Skeletal muscle cell (primary cell): ENCODE measurements at places on chromosomes 1 and 21.

- DNase-seq, result no peak
Measured at GRCh38 chr1:147760481-147761260, at the start of gene GJA5. Gene GJA5 (minus strand): TSS chr1:147760602. CDS start chr1:147759238, 1,364 bp downstream.

DNA sequence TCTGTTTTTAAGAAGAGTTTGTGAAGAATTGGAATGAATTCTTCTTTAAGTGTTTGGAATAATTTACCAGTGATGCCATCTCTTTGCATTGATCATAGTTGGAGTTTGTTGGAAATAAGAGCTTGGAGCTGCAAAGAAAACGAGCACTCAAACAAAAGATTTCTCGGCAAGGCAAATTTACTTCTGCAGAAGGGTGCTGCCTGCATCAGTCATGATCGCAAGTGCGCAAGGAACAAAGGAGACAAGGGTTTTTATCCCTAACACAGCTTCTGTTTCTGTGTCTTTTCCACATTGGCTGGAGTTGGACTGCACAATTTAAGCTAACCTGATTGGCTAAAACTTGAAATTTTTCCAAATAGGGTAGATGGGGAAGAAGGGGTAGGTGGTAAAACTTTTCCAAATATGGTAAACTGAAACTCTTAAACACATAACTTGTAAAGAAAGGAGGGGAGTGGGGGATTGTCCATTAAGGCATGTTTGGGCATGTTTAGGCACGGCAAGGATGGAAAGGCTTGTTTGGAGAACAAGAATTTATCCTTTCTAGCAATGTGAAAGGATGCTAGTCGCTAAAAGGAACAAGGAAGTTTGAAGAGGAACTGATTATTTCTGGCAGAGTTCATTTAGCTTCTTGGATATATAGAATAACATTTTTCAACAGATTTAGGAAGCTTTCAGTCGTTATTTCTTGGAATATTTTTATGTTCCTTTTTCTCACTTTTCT is 3.5 kb upstream of the AADACL4 start:
- DNase-seq, result no peak

- no peak for DNase-seq
Measured at GRCh38 chr1:156251527-156251926, 3.7 kb upstream of the PAQR6 start.

- no peak for DNase-seq
Measured at GRCh38 chr1:105172788-105173187, 1423.1 kb downstream of the AMY1C start.

- DNase-seq, result no peak
Measured at GRCh38 chr1:94362466-94363058, 55.6 kb upstream of the ABCD3 start.

DNA sequence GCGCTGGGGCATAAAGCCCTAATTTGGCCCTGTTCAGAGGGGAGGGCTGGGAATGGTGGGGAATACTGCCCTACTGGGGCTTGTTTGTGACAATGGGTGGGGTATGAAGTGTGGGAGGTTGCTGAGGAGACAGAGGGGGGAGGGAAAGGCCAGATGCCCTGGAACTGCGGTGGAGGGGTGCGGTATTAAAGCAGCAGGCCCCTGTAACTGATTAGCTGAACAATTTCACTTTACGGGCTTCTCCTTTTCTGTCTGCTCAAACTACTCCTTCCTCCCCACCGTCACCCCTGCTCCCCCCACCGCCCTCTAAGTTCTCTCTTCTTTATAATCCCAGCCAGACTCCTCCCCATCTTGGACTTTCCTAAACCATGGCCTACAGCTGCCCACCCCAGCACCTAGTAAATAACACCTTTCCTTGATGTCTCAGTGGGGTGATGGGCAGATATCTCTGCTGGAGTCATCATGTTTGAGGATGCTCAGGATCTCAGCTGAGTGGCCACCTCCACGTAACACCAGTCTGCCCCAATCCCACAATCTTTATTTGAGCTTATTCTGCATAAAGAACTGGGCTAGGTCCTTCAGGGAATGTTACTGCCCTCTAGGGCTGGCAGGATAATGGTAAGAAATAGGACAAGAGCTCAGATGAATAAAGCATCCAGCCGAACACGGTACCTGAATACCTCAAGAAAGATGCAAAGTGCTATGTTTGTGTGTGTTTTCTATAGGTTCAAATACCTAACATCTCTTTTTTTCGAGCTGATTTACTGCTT is 33.5 kb downstream of the XCL1 start:
- no peak for DNase-seq

DNA sequence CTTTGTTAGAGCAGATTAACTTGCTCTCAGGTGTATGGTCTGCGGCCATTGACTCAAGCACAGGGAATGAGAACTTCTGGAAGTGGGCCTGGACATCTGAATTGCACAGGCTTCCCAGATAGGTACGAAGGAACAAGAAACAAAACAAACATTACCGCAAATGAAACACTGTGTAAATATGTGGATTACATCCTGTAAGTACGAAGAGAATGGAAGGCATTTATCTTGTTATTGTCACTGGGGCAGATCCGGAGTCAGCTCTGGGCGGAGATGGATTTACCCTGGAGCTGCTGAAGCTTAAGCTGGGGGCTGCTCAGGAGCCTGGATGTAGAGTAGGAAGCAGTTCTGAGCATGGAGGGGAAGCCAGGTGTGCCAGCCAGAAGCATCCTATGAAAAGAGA is 6.8 kb downstream of the HES2 start:
- no peak for DNase-seq

DNA sequence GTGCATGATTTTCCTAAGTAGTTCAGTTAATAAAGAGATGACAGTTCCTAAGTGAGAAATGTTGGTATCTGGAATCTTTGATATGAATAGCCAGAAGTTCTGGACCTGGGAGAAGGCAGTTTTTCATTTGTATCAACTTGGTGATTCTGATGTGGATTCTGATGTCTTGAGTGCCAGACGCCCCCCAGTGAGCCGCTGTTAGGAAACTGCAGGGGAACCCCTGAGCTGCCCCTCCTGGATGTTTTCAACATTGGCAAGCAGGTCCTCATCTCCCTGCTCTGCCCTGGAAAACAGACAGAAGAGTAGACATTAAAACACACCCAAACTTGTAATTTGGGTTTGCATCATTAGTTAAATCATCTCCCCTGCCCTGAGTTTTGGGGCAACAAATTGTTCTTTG is 7.4 kb downstream of the ETS2 start:
- no peak for DNase-seq

DNA sequence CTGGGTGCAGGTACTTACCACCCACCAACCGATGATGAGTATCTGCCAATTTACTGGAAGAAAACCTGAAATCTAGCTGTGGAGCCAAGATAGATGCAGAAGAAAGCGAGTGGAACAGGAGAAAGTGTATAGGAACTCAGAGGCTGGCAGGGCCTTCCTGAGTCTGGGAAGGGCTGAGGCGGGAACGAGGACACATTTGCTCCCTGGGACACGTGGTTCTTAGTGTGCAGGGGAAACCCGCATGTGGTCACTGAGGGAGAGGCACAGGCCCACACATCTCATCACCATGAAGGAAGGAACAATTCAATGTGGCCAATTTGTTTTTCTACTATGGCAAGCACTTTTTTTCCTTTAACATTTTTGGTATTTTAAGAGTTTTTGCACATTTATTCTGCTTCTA is 8.2 kb downstream of the RYR2 start:
- DNase-seq, result no peak

GRCh38 chr1:22784317-22784716 is 73.7 kb downstream of the EPHB2 start:
- no peak for DNase-seq

DNA sequence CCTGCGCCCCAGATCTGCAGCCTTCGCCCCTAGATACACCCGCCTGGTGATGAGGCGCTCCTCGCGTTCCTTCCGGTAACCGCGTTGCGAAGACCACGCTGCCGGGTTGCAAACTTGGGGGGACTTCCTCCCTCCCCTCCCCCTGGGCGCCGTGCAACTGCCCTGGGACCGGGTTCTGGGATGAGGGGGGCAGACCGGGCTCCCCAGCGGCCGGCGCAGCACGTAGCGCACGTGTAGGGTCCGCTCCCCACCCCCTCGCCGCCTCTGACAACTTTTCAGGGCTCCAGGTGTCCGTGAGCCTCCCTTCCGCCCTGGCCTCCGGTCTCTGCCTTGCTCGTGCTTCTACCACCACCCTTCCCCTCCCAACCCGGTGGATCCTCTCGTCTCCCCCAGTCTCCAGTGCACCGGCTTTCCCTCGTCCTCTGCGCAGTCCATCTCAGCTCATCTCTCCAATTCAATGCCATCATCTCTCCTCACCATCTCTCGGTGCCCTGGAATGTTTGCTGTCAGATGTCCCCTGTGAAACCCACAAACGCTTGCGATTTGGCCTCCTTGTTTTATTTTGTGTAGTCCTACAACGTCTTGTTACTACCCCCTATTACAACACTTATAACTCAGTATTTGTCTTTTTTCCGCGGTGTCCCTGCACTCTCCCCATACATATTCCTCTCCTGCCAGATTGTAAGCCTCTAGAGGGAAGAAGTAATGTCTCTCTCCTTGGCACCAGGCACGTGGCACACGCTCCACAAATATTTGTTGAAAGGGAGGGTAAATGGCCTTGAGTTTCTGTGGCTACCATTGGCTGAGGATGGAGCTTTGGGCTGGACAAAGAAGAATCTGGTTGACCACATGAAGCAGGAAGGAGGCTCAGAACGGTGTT is 782 bp downstream of the PCAT6 start:
- DNase-seq, result no peak

DNA sequence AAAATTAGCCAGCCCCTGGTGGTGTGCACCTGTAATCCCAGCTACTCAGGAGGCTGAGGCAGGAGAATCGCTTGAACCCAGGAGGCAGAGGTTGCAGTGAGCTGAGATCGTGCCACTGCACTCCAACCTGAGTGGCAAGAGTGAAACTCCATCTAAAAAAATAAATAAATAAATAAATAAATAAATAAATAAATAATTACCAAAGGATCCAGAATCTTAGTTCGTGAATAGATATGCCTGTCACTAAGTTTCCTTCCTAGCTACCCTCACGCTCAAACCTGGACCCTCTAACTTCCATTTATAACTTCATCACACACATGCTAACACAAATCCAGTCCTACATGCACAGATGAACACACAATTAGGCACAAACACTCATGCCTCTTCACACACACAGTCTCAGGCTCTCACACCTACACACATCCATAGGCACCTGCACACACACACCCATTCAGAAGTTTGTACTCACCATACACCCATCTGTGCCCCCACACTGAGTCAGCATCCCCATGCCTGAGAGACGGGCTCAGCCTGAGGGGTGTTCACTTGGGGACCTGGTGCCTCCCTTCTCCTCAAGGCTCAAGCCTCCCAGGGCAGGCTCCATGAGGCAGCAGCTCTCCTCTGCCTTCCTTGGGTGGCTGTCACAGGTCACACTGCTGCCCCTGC is 61.5 kb downstream of the LACTBL1 start:
- no peak for DNase-seq

- DNase-seq, result no peak
Measured at GRCh38 chr1:4227986-4228385, 327.9 kb upstream of the C1orf174 start.

GRCh38 chr1:35345439-35345981 is 77.0 kb downstream of the ZMYM4 start:
- peak; percentile 9 for DNase-seq

GRCh38 chr1:17314491-17314971 is 6.5 kb downstream of the PADI4 start:
- DNase-seq, result peak; percentile 18

- no peak for DNase-seq
Measured at GRCh38 chr1:8091691-8092090, 65.6 kb upstream of the ERRFI1 start.

- DNase-seq, result no peak
Measured at GRCh38 chr1:235169986-235170385, 8.9 kb upstream of the RBM34 start.

DNA sequence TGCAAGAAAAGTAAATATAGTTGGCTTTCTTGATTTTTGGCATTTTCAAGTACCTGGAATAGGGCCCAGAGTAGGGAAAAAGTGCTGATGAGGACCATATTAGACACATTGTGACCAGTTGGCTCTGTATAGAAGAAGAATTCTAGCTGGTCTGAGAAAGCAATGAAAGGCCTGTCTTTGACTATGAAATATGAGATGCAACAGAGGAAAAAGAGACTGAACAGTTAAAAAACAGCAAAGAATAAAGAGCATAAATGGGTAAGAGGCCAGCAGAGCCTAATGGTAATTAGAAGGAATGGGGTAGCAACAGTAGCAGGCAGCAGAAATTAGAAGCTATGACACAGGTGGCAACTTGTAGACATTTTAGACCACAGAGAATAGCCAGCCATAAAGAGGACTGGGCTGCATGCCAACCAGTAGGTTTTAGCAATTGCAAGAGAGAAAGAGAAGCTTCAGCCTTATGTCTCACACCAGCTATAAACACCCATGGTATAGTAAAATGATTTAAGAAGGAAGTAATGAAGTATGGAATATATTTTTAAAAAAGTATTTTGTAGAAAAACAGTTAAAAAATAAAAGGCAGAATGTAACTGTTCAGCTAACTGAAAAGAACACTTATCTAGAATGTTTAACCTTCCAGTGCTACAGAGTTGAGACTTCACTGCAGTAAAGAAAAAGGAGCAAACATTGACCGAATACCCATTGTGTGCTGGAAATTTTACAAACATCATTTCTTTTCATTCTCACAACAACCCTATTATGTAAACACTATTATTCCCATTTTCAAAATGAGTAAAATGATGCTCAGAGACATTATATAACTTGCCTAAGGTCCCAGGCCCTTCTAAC is 114.1 kb downstream of the LHX4 start:
- DNase-seq, result peak; percentile 24

DNA sequence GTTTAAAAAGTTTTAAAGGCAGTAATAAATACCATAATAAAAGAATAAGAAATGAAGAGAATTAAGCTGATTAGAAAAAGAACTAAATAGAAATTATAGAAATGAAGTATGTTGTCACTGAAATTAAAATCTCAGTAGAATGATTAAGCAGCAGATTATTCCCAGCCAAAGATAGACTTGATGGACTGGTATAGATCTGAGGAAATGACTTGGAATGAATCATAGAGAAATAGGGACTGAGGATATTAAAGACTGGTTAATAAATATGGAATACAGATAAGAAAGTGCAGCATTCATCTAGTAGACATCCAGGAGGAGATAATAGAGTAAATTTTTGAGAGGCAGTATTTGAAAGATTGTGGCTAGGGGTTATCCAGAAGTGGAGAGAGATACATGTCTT is 28.7 kb downstream of the MARK1 start:
- no peak for DNase-seq

DNA sequence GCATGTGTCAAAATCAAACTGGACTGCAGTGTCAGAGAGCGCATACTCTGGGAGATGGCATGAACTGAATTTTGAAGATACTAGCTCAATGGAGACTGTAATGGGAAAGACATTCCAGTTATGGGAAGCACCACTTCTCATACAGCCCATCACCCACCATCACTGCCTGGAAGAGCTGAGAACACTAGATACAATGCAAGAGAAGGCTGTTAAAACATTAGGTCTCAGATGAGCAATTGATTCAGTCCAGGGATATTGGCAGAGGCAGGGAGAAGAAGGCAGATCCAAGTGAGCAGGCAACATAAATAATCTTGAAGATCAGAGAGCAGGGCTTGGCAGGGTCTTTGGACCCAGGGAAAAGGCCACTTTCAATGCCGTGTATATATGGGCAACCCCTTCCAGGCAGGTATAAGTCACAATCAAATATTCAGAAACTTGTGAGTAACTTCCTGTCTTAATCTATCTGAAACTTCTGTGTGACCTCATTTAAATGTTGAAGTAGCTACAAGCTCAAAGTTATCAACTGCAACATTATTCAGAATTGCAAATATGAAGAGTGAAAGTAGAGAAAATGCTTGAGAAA is 290.3 kb upstream of the SGIP1 start:
- no peak for DNase-seq
